ENCODE measurements at places on chromosomes 4 and X.

DNA sequence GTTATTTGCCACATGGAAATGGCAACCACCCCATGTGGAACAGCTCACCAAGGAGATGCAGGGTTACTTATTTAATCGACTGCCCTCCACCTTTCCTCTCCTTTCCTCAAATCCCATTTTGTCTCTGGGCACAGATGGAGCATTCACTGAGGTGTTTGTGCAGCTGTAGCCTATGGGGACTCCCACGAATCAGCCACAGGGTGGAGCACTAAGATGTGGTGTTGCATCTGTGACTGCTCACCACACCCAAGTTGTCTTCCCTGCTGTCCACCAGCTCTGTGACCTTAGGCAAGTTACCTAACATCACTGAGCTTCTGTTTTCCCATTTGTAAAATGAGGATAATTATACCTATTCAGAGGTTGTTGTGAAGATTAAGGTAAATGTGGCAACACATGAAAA lies 252.4 kb upstream of the CPEB2 start:
- peak; percentile 56 for DNase-seq

GRCh38 chrX:125782184-125782583 lies 383.9 kb downstream of the DCAF12L2 start:
- DNase-seq, result no peak

GRCh38 chr4:185708348-185708747 lies 103.6 kb downstream of the SORBS2 start:
- peak; percentile 54 for DNase-seq

DNA sequence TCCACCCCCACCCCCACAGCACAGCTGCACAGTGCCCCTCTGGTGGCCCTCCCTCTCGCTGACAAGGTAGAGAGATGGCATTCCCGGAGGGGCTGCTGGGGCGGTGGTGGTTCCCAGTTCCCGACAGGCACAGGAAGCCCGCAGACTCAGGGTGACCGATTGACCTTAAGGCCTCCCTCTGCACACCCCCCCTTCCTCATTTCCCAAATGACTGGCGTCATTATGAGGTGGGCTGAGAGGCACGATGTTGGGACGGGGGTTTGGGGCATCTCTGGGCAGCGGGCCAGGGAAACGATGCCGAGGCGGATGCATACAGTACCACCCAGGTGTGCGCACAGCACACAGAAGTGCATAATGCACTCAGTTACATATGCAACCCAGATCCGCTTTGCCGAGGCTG lies 3.5 kb upstream of the TIMP1 start:
- no peak for DNase-seq

DNA sequence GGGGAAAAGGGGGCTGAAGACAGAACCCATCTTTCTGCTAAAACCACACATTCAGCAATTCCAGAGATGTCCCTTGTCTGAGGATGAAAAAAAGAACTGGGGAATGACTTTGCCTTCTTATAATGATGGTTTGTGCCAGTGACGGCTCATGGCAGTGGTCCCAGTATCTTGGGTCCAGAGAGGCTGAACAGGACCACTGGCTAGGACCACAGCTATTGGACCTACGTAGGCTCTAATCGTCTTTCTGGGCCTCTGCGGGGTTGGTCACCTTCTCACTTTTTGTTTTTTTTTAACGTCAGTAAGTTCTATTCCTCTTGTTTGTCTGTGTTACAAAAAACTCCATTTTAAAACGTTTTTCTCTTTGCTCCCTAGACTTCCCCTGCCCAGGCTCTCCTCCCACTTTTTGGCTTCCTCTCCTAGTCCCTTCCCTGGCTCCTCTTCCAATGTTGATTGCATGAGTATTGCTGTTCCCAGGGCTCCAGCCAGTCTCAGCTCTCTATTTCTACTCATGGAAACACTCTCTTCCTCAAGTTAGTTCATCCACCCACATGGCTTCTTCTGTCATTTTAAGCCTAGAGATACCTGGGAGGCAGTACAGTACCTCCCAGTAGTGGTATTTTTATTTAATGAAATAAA lies 52.6 kb upstream of the STX18 start:
- no peak for DNase-seq

- DNase-seq, result peak; percentile 81
These were observed 473 bp upstream of the CCNQ start for GRCh38 chrX:153599192-153600031.

GRCh38 chr4:57550198-57550597 lies 440.0 kb upstream of the IGFBP7 start:
- no peak for DNase-seq
